T1000 (cell line): ENCODE measurements at places on chromosomes 5 and 9.

GRCh38 chr5:142829801-142830220 lies 59.6 kb downstream of the ARHGAP26 start:
- DNase-seq: no peak

GRCh38 chr9:94827584-94828304 lies 101.2 kb downstream of the AOPEP start:
- DNase-seq: no peak

DNA sequence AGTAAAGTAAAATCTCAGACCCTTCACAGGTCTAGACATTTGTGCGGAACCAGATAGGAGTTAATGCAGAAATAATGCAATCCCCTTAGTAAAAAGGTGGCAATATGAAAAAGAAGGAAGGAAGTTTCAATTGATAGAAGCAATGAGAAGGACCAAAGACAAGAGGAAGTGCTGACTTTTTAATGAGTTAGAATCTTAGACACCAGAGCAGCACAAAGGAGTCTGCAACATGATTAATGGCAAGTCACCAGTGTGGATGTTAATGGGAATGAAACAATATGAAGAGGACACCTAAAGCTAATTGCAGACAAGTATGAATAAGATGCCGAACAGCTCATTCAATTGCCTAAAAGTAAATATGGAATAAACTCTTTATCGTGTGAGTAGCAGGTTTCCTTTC lies 50.9 kb downstream of the MEGF9 start:
- no peak for DNase-seq

GRCh38 chr9:68551191-68551590 lies 10.5 kb upstream of the TMEM252 start:
- no peak for DNase-seq
